ENCODE measurements at places on chromosomes 2 and 18. TPM values are rescaled to one million over a fixed set of nuclear protein-coding genes. Genes with fewer than 3 reads are reported as not detected.

TEX44 gene
- total RNA-seq = not detected

POTEI gene
- 0.53 TPM for total RNA-seq

AQP12A gene
- not detected for total RNA-seq

ZNF2 gene
- 3.8 TPM for total RNA-seq

FRZB gene
- total RNA-seq = 4.6 TPM

SMC6 gene
- total RNA-seq = 53.6 TPM

SERPINB3 gene
- total RNA-seq = not detected

RUFY4 gene
- 5.0 TPM for total RNA-seq

REG3G gene
- not detected for total RNA-seq

UGT1A3 gene
- total RNA-seq = not detected

OXER1 gene
- total RNA-seq = 25.0 TPM

SERPINB2 gene
- total RNA-seq = not detected

MARCHF4 gene
- total RNA-seq = not detected

VIT gene
- 3.2 TPM for total RNA-seq

PLEKHM3 gene
- total RNA-seq = 14.4 TPM

MC4R gene
- not detected for total RNA-seq

OTX1 gene
- total RNA-seq = not detected

SLC23A3 gene
- 90.1 TPM for total RNA-seq

ANO7 gene
- total RNA-seq = 89.1 TPM

PKP4 gene
- 147 TPM for total RNA-seq

SH3BP4 gene
- 28.9 TPM for total RNA-seq

DSG4 gene
- total RNA-seq = 0.35 TPM

CFAP221 gene
- 6.6 TPM for total RNA-seq

MTCL1 gene
- total RNA-seq = 5.5 TPM

CCDC74B gene
- not detected for total RNA-seq

Data from Peyer's patch (tissue), 4 donors.